ACHN (cell line): ENCODE measurements at places on chromosomes 3 and 15.

GRCh38 chr15:99671926-99672635 is 61.2 kb downstream of the LYSMD4 start:
- DNase-seq, result no peak

- DNase-seq, result no peak
Observed at GRCh38 chr3:16761571-16761970, 123.2 kb upstream of the PLCL2 start.

DNA sequence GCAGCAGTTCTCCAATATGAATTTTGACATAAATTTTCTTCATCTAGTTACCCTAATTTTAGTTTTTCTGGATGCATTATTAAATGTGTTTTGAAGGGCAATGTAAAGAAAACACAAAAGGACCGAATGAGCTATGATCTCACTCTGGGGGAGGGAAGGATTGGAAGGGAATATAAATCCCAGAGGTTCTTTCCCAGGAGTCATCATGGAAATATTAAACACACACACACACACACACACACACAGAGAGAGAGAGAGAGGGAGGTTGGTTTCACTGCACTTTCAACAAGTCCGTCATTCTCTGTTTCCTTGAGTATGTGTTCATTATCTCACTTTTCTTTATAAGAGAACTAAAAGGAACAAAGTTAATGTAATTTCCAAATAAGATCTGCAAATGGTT is 70.7 kb upstream of the DCBLD2 start:
- peak; percentile 76 for DNase-seq

- no peak for DNase-seq
Observed at GRCh38 chr15:88630141-88630721, 8.6 kb upstream of the ISG20 start.

GRCh38 chr15:101112336-101113113 is 139.3 kb downstream of the CHSY1 start:
- no peak for DNase-seq

- DNase-seq, result no peak
Observed at GRCh38 chr3:64928683-64929082, 240.9 kb upstream of the ADAMTS9 start.

GRCh38 chr3:5565026-5565425 is 377.5 kb downstream of the EDEM1 start:
- DNase-seq, result no peak

- no peak for DNase-seq
Observed at GRCh38 chr15:99911816-99912215, 178.6 kb upstream of the LYSMD4 start.

DNA sequence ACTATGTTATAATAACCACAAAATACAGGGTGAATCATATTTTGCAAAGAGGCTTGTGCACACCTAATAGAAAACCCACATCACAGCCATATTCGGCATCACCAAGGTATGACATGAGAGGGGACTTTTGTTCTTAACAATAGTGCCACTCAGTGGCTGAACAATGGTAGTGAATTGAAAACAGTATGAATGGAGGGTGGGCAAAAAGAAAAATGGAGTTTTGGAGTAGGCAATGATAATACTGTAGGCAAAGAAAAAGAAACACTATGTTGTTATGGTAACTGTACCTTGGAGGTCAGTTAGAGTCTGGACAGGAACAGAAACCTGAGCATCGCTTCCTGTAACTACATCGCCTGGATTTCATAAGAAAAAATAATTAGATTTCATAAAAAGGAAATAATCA is 348.6 kb downstream of the PLCL2 start:
- DNase-seq, result peak; percentile 59

DNA sequence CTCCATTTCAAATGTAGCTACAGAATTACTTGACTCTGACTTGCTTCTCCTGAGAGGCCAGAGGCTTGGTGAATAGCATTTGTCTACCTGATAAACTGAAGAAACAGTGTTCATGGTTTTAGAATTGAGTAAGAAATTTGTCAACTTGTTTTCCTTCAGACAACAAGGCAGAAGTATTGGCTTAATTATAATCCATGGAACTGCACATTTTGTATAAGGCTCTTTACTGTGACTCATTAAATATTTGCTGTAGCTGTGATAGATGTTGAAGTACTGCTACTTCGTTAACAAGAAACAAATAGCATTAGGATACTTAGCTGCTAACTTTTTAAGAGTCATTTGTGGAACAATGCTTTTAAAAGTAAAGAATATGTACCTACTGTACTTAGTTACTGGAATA is 4.6 kb downstream of the UNC13C start:
- no peak for DNase-seq

DNA sequence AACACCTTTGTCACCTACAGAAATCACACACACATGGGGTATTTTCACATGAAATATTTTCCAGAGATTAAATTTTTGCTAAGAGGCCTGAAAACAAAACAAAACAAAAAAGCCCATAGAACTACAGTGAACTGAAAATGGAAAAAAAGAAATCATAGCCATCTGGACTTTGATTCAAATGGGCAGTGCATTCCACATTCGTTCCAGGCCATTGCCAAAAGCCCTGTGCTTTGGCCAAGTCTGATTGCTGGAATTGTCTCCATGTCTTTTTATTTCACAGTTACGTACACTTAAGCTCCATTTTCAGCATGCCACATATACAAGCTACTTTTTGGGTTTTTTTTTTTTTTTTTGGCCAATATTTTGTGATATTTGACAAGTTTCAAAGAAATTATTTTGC is 47.1 kb downstream of the TFG start:
- DNase-seq, result no peak

GRCh38 chr15:83108266-83109219 is 1.1 kb downstream of the TM6SF1 start:
- no peak for DNase-seq

- DNase-seq, result no peak
Observed at GRCh38 chr3:139439278-139439677, 37.0 kb downstream of the RBP2 start.

- no peak for DNase-seq
Observed at GRCh38 chr15:74124196-74124595, 6.2 kb upstream of the ISLR2 start.

DNA sequence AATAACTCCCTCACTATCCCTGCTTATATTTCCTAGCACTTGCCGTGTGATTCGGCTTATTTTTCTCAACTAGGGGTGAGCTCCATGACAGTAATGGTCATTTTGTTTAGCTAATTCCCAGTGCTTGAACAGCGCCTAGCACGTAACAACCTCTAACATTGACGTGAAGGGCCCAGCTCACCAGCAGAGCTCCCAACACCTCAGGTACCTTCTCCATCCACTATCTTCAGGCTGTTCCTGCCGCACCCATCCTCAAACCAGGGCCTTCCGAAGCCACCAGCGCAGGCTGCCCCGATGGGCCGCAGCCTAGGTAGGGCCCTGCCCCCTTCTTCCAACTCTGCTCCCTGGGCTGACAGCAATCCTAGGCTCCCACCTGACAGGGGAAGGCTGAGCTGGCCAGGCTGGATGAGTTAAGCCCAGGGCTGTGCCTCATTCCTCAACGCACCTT is 751 bp upstream of the RPS17 start:
- DNase-seq, result no peak

DNA sequence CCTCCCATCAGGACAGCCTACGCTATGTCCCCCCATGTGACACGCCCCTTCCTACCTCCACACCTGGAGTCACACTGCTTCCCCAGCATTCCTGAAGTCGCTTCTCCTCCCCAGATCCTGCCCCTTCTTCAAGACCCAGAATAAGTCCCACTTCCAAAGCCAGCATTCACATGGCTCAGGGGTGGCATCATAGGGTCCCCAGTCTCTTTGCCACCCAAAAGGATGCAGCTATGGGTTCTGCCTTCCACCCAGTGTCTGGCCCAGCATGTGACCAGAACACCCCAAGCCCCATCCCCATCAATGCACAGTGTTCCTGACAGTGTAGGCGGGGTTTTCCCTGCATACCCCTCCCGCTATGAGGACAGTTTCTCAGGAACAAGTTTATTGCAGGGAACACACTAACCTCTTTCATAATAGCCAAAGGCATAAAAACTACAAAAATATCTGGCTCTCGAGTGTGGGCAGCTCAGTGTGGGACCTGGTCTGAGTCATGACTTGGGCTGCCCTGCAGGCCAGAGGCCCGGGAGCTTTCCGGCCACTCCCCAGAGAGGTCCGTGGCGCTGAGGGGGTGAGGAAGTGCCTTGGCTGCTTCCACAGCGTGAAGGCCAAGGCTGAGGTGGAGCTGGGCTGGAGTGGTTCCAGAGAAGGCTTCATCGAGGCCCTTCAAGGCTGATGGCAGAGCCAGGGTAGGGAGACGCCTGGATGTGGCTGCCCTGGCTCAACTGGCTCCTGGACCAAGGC is 5.8 kb downstream of the ISLR start:
- peak; percentile 82 for DNase-seq

DNA sequence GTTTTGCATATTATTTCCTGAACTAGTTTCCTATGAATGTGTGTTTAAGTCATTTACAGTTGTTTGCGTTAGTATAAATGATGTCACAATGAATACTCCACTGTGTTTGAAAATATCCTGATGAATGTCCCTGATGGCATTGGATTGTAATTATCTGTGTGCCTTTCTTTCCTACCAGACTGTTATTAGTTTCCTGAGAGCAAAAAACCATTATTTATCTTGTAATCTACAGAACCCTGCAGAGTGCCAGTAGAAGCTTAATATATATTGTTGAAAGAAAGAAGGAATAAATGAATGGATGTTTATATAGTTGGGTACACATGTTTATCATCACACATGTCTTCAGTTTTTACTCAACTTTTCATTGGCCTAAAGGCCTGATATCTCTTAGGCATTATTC is 312.6 kb downstream of the AGBL1 start:
- no peak for DNase-seq
